ENCODE measurements at places on chromosomes 13 and 19. TPM values are rescaled to one million over a fixed set of nuclear protein-coding genes. Genes with fewer than 3 reads are reported as not detected.

DNA sequence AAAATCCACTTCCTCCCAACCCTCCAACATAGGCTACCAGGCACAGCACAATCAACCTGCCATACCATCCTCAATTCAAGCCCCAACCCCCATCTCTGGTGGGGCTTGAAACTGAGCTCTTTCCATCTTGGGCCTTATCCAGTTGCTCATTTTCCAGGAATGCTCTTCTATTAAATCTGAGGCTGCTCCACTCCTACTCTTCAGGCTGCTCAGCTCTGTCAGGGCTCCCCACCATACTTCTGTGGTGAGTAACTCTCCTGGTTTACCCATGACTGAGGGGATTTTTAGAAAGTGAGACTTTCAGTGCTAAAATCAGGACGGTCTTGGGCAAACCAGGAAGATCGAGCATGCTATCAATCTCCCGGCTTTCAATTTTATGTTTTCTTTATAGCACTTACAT, 512.8 kb downstream of the LMO7 start:
- DNase-seq = no peak

DNA sequence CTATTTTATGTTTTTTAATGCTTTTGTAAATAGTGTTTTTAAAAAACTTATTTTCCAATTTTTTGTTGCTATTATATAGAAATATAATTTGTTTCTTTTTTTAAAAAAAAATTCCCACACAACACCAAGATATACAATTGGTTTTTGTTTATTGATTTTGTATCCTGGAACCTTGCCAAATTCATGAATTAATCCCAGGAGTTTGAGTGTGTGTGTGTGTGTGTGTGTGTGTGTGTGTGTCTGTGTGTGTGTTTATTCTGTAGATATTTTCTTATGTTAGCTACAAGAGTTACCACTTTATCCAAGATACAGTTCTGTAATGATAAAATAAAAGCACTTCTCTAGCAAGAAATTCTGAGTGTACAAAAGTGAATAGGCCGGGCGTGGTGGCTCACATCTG, 7.6 kb downstream of the TPRX1 start:
- DNase-seq = no peak

- DNase-seq = peak; percentile 84
Measured at GRCh38 chr19:18428787-18429674, 8.9 kb downstream of the ISYNA1 start.

GRCh38 chr13:41811588-41812021, 149.3 kb downstream of the VWA8 start:
- DNase-seq = no peak

DNA sequence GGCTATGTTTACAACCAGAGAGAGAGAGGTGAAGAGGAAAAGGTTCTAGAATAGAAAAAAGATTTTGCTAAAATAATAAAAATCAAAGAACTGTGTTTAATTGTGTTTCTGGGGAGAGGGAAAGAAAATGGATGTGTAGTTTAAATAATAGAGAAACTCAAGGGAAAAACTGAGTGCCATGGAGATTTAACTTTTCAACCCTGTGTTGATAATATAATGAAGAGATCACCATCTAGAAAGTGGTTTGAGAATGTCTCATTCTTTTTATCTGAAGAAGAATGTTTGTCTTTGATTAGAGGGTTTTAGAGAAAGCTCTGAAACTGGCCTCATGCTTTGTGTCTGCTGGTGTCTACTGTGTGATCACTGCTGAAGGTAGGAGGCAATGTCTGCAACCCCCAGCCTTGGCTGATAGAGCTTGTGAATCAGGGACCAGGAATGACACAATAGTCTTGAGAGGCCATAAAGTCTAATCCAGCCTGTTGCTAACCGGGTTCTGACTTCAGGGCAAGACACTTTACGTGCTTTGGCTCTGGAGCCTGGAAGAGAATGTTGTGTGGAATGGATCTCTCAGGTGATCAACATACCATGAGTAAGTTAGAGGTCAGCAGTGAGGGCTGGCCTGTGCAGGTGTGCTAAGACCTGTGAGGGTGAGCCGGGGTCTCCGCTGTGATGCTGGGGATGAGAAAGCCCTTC, 5.4 kb downstream of the COL4A2 start:
- DNase-seq = no peak

GRCh38 chr13:50149214-50149613, 134.0 kb downstream of the KCNRG start:
- no peak for DNase-seq

DNA sequence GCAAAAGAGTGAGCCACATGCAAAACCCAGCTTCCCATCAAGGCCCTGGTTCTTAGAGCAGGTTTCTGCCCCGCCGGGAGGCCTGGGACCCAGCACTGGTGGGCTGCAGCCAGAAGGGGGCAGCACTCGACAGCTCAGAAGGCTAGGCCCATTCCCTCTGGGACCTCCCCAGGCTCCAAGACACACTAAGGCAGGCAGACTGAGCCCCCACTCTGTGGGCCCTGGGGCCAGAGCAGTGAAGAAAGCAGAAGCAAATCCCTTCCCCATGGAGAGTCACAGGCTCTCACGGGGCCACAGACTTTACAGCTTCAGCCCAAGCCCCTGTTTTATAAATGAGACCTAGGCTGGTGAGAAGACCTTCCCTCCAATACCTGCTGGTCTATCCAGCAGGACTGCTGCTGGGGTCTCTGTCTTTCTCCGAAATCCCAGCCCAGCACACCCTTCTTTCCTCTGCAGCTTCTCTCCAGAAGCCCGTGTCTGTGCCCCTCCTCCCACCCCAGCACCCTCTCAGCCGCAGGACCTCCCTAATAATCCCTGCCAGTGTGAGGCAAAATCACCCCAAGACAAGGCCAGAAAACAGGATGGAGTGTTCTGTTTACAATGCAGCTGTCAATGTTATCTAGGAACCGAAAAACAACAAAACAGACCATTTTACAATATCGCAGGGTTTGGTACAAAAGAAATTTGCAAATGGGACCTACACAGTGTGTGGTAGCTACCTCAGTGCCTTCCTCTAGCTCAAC, 109.3 kb downstream of the ABCC4 start:
- DNase-seq = peak; percentile 88

DNA sequence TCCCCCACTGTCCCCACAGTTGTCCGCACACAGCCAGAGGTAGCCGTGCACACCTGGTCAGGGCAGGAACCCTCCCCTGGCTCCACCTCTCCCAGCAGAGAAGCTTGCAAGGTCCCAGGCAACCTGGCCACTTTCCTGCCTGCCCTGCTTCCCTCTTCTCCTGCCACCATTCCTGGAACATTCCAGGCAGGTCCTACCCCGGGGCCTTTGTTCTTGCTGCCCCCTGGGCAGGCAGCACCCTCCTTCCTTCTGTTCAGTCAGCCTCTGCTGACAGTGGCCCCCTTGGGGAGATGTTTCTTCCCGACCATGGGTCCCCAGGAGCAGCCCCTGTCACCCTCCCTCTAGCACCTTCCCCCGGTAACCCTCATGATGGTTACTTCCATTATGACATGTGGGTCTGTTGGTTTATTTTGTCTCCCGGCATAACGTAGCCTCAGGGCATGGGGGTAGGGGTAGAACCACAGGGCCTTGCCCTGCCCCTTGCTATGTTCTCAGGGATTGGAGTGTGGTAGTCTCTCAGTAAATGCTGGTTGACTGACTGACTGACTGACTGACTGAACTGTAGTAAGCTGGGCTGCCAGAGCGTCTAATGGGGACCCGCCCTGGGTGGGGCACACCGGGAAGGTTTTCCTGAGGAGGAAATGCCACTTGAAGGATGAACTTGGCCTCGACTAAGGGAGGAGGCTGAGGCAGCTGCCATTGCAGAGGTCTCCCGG, 10.8 kb downstream of the PAK4 start:
- no peak for DNase-seq

DNA sequence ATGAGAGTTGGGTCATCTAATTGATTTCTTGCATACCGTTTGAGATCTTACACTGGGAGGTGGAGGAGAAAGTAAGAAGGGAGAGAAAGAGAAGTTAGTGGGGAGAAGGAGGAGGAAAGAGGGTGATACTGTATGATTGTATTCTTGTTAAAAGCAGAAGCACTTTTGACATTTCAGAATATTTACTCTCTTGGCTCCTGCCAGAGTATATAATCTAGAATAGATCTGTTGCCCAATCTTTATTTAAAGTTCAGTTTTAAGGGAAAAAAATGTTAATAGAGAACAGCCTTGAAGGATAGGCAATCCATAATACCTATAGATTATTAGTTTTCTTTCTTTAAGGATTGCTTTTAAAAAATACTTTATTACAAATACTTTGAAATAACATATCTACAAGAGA, 41.5 kb downstream of the PDS5B start:
- DNase-seq = no peak

DNA sequence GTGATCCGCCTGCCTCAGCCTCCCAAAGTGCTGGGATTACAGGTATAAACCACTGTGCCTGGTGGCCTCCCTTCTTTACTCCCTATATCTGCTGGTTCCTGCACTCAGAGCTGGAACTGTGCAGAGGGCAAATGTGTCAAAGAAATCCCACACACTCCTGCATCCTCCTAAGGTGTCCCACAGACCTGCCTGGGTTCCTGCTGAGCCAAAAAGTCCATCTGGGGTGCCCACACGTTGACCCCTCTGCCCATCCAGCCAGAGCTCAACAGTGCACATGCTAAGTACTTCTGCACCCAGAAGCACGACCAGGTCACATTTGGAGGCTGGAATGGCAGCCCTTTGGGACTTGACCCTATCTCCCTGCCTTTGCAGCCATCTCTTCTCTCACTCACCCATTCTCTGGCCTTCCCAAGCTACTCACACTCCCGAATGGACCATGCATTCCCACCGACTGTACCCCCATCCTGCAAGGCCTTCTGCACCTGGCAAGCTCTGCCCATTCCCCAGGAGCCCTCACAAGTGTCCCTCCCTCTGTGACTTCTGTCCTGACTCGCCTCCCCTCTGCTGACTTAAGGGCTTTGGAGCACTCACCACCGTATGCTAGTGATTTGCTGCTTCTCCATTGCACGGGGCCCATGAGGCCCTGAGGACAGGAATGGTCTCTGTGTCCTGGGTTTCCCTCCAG, 152.1 kb downstream of the KCTD15 start:
- DNase-seq = no peak

Gene MCF2L
- total RNA-seq = 69.7 TPM

Gene MAMSTR
- total RNA-seq = 1.2 TPM

Gene CYP2F1
- total RNA-seq = not detected

Gene LRFN3
- total RNA-seq = 10.5 TPM

Gene APLP1
- total RNA-seq = 7.0 TPM

Gene ZNF607
- 7.5 TPM for total RNA-seq

Gene RASAL3
- total RNA-seq = 19.1 TPM

All from upper lobe of right lung (tissue), 1 donor.